ENCODE measurements at places on chromosomes 6 and 20.

GRCh38 chr6:158825038-158825950, 6.1 kb upstream of the EZR start:
- no peak for DNase-seq

DNA sequence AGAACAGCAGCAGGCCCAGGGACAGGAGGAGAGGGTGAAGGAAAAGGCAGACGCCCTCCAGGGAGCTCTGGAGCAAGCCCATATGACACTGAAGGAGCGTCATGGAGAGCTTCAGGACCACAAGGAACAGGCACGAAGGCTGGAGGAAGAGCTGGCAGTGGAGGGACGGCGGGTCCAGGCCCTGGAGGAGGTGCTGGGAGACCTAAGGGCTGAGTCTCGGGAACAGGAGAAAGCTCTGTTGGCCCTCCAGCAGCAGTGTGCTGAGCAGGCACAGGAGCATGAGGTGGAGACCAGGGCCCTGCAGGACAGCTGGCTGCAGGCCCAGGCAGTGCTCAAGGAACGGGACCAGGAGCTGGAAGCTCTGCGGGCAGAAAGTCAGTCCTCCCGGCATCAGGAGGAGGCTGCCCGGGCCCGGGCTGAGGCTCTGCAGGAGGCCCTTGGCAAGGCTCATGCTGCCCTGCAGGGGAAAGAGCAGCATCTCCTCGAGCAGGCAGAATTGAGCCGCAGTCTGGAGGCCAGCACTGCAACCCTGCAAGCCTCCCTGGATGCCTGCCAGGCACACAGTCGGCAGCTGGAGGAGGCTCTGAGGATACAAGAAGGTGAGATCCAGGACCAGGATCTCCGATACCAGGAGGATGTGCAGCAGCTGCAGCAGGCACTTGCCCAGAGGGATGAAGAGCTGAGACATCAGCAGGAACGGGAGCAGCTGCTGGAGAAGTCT, 25.5 kb downstream of the C20orf173 start:
- DNase-seq, result no peak

- DNase-seq, result no peak
Measured at GRCh38 chr20:36454698-36455427, 86.5 kb upstream of the MYL9 start.

DNA sequence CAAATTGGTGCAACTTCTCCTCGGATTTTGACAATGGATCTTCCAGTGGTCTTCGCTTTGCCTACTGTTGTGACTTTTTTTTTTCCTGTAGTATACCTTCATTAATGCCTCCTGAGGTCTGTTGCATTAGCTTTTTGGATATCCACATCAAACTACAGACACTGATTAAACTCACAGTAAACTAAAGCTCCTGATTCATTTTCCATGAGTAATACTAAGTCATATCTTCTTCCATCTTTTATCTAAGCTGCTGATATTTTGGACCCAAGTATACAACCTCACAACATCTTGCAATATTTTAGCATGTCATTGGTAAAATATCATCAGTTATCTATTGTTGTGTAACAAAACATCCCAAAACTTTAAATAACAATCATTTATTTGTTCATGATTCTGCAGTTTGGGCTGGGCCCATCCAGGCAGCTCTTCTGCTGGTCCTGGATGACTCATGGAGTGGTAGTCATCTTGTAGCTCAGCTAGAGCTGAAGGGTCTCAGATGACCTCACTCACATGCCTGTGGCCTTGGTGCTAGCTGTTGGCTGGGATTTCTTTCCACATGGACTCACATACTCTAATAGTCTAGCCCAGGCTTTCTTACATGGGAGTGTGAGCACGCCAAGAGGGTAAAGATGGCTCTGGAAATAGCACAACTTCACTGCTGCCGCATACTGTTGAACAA, 78.3 kb upstream of the SRSF6 start:
- peak; percentile 92 for DNase-seq

GRCh38 chr6:87152526-87152955, 2.8 kb upstream of the ZNF292 start:
- DNase-seq, result no peak

DNA sequence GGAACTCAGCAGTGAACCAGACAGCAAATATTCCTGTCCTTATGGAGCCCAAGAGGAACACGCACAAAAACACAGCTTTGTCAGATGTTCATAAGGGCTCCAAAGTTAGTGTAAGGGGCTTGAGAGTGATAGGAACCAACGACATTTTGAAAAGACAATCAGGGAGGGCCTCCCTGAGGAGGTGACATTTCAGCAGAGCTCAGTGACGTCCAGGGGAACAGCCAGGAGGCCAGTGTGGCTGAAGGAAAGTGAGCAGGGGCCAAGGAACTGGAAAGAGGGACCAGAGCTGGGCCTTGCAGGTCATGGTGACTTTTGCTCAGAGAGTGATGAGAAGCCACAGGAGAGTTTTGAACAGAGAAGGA, 16.1 kb downstream of the NOL4L start:
- no peak for DNase-seq

GRCh38 chr20:32585011-32585585, at the start of gene NOL4L:
TSS of gene NOL4L (minus strand) at chr20:32585333. CDS start at chr20:32584890, 443 bp downstream.
- peak; percentile 37 for DNase-seq

- DNase-seq, result no peak
Measured at GRCh38 chr6:24910331-24910960, 25.3 kb downstream of the RIPOR2 start.

- no peak for DNase-seq
Measured at GRCh38 chr6:143970456-143971218, 37.4 kb downstream of the PLAGL1 start.

GRCh38 chr6:76612954-76613353, 540.5 kb upstream of the IMPG1 start:
- no peak for DNase-seq

DNA sequence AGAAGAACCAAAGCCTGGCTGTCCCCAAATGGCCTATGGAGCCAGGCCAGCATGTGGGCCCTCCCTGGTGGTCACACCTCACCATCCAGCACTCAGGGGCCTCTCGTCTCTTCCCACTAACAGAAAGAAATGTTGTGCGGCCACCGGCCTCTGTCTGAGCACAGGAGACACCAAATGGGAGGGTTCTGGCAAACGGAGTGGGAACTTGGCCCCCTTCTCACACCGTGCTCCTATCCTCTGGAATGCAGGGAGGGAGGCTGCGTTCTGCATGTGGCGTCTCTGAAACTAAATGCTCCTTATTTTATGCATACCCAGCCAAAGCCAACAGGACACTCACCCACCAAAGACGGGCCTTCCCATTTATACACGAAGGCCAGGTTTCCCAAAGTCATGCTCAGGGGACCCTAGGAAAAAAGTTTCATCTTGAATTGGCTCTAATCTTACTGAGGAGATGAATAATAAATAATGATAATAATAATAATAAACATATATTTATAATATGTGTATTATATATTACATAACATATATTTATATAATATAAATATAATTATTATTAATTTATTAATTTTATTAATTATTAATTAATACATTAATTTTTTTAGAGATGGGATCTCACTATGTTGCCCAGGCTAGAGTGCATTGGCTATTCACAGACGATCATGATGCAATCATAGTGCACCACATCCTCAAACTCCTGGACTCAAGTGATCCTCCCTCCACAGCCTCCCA, 102.4 kb downstream of the FOXF2 start:
- no peak for DNase-seq

GRCh38 chr6:131642987-131643611, 6.0 kb downstream of the ENPP3 start:
- DNase-seq, result no peak

- no peak for DNase-seq
Measured at GRCh38 chr6:138716013-138716412, 57.6 kb upstream of the CCDC28A start.

DNA sequence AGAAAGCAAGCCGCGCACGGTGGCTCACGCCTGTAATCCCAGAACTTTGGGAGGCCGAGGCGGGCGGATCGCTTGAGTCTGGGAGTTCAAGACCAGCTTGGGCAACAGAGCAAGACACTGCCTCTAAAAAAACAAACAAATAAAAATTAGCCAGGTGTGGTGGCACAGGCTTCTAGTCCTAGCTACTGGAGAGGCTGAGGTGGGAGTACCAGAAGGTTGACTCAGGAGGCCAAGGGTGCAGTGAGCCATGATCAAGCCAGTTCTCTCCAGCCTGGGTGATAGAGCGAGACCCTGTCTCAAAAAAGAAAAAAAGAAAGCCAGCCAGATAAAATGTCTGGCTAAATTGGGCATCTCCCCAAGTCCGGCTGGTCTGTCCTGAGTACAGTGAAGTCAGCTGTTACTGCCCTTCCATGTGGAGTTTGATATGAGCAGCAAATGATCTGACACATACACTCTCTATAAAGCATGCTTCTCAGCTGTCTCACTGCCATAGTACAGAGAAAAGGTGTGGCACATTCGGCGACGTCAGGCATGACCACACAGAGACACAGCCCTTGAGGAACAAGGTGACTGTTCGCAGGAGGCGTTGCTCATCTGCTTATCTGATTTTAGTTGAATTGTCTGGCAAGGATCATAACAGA, 13.0 kb downstream of the CD83 start:
- DNase-seq, result no peak

DNA sequence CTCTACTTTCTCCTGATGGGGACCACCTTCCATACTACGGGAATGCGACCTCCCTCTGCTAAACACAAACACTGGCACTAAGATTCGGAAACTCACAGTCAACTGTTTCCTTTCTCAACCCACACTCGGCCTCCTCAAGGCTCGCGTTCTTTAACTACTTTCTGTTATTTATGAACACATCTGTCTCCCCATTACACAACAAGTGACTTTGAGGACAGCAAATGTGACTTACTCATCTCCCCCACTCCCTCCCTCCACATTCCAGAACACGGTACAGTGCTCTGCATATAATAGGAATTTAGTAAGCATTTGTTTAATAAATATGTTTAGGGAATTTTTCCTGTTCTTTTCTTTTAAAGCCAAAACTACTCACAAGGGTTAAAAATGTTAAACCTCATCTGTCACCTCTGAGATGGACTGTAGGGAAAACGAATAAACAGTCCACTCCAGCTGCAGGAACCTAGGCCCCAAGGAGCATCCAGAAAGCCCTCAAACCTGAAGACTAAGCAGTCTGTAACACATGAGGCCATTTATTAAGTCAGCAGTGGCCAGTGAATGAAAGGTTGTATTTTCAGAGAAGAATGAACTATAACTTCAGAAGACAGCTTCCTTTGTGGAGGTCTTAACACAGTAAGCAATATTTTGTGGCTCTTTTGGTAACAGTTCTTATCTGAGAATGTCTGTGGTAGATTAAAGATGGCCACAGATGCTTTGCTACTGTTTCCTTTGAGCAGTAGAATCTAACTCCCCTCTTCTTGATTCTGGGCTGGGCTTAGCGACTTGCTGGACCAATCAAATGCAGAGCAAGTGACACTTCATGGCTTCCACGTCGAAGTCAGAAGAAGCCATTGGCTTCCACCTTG, 209.6 kb upstream of the DTNBP1 start:
- DNase-seq, result no peak

DNA sequence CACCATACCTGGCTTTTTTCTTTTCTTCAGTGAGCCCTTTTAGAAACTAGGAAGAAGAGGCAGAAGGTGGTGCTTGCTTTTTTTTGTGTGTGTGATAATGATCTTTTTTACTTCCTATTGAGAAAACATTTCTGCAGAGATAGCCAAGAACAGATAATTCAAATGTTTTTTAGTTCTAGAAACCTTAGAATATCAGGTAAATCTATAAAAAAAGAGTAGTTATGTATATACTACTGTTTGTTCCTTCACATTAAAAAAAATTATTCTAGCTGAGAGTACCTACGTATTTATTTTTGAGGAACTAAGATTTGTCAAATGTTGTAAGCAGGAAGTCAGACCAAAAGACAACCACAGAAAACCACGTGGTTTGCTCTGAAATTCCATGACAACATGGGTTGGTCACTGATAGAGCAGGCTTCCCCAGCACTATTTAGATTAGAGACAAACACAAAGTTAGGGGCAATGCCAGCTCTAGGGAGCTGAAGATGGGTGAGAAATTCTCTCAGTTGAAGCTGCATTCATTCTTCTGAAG, 12.8 kb downstream of the STK4 start:
- DNase-seq, result no peak

GRCh38 chr6:15770347-15771143, 107.7 kb upstream of the DTNBP1 start:
- DNase-seq, result no peak

DNA sequence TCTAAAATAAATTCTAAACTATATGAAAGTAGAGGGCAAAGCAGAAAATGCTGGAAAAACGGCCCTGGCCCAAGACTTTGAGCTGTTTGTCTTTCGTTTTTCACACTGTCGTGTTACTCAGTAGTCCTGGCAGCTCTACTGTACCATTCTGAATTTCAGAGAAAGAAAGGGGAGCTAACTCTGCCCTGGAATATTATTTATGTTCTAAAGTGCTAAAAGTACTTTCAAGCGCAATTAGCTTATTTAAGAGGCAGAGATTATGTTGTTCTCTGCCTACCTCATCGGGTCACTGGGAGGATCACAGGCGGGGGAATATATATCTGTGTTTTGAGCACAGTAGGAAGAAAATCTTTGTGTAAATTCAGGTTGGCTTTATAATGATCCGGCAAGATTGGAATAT, 152.4 kb upstream of the QKI start:
- DNase-seq, result no peak

DNA sequence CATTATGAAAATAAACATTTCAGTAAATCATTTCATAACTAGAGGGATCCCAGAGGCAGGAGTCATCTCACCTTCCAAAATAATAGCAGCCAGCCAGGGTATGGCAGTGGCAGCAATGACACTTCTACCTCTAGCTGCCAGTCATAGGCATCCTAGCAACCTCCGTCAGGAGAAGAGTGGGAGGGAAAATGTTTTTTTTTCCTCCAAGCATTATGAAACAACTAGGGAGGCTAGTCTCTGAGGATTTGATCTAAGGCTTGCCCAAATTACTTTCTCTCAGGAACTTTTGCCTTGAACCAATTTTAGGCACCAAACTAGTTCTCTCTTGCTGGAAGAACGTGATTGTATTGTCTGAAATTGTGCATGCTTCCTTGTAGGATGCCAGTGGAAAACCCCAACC, 208.7 kb upstream of the PREP start:
- DNase-seq, result no peak

DNA sequence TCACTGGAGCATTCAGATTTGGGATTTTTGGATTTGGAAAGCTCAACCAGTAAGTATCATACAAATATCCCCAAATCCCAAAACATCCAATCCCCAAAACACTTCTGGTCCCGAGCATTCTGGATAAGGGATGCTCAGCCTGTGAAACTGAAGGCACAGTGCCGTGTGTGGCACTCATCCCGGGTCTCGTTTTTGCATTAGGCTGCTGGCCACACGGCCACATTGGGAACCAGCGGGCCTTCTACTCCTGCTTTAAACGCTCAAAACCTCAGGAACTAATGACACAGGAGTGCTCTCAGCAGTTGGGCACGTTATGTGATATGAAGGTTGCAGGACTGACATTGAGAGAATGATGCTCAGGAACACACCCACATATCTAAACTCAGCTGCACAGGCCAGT, 35.6 kb downstream of the PSMG4 start:
- DNase-seq, result no peak

DNA sequence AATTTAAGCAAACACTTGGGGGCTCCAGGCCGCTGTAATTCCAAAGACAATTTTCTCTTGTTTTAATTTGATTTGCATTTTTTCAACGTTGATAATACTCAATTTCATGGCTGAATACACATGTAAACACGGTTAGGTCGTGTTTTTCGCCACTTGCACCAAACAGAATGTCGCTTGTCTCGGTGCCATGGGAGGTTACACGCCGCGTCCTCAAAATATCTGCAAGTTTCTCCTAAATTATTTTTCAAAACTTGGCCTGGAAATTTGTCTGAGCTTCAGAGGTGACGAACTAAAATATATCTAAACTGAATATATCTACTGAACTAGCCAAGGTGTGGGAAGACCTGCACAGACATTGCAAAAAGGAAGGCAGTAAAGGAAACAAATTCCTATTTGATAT, 15.0 kb downstream of the FOXA2 start:
- no peak for DNase-seq

- peak; percentile 70 for DNase-seq
Measured at GRCh38 chr6:138692058-138692977, 81.3 kb upstream of the CCDC28A start.

Measured in MG63 (cell line).